ENCODE measurements at places on chromosomes 11 and 22. TPM values are rescaled to one million over a fixed set of nuclear protein-coding genes. Genes with fewer than 3 reads are reported as not detected.

Gene SLC22A12
- total RNA-seq: not detected

Gene OR6A2
- total RNA-seq: not detected

DNA sequence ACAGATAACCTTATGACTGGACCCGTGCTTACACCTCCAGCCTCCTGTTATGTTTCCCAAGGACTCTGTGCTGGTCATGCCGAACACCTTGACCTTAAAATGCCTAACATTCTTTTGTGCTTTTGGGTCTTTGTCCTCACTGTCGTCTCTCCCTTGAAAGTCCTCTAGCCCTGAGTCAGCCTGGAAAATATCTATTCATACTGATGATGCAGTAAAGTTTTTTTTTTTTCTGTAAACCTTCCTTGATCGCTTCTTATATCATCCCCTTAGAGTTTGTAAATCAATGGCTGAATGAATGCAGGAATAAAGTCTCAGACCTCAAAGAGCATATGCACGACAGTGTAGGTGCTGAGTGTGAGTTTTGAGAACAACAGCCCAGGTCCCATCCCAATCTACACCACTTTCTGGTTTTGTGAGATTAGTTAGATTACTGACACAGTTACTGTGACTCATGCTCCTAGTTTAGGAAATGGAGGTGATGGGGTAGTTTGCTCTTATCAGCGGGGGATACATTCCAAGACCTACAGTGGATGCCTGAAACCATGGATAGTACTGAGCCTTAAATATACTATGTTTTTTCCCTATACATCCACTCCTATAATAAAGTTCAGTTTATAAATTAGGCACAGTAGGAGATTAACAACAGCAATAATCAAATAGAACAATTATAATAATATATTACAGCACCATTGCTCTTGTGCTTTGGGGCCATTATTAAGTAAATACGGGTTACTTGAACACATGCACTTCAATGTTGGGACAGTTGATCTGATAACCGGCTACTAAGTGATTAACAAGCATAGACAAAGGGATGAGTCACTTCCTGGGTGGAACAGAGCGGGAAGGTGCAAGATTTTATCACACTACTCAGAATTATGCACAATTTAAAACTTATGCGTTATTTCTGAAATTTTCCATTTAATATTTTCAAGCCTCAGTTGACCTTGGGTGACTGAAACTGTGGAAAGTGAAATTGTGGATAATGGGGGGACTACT is 8.6 kb downstream of the TCN1 start:
- H3K4me1 ChIP-seq: no peaks in the 10 kb centered on the region
- H3K36me3 ChIP-seq: no peaks in the 10 kb centered on the region
- H3K27ac ChIP-seq: no peak overlapping the region
- peaks cover 2% of the 10 kb centered on the region for H3K27me3 ChIP-seq

DNA sequence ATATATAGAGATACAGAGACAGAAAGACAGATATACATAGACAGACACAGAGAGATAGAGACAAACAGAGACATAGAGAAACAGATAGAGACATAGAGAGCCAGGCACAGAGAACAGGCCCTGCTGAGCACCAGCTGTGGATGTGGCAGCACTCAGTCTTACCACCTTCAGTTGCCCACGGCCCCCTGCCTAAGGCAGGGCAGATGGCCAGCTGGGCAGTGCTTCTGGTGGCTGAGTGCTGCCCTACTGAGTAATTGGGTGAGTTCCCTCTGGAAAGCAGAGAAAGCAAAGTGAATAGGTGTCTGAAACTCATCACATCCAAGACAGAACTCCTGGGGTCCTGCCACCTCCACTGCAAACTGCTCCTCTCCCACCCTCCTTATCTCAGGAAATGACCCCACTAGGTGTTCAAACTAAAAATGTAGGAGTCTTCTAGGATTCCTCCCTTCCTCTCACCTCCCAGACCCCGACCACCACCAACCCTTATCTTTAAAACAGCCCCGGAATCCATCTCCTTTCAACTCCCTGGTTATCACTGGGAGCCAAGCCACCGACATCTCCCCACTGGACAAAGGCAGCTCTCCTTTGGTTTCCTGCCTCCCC is 27.2 kb downstream of the SYN3 start:
- no peak overlapping the region for H3K27ac ChIP-seq
- no peaks in the 10 kb centered on the region for H3K36me3 ChIP-seq
- H3K27me3 ChIP-seq: peaks cover 6% of the 10 kb centered on the region
- no peak for DNase-seq
- no peak overlapping the region for H3K4me3 ChIP-seq
- H3K4me1 ChIP-seq: no peaks in the 10 kb centered on the region

DNA sequence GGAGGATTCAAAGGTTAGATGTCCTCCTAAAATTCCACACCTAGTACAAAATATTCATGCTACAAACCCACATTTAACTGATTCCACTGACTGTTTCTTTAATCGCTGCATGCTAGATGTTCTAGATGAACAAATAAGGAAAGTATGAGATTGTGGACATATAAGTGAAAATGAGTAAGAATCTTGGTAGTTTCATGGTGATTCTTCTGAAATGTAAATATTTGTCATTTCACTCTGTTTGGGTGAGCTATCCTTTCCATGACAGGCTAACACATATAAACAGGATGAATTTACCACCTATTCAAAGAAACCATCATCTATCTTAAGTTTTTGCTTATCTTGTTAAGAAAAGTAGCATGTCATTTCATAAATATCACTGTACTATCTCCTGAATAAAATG is 14.8 kb downstream of the OR5B3 start:
- no peak overlapping the region for H3K27ac ChIP-seq
- H3K4me3 ChIP-seq: no peak overlapping the region
- peaks cover 42% of the 10 kb centered on the region for H3K4me1 ChIP-seq
